ENCODE measurements at places on chromosomes 5 and 9. TPM values are rescaled to one million over a fixed set of nuclear protein-coding genes. Genes with fewer than 3 reads are reported as not detected.
A peak's percentile ranks its signal among the peaks of the same experiment; 100 is the strongest.

GRCh38 chr5:37519304-37519703 lies 140.2 kb downstream of the WDR70 start:
- DNase-seq = no peak
- no peaks in the 10 kb centered on the region for H3K27me3 ChIP-seq
- no peaks in the 10 kb centered on the region for H3K36me3 ChIP-seq
- H3K27ac ChIP-seq = no peak overlapping the region
- no peak overlapping the region for H3K4me3 ChIP-seq
- no peaks in the 10 kb centered on the region for H3K4me1 ChIP-seq

DNA sequence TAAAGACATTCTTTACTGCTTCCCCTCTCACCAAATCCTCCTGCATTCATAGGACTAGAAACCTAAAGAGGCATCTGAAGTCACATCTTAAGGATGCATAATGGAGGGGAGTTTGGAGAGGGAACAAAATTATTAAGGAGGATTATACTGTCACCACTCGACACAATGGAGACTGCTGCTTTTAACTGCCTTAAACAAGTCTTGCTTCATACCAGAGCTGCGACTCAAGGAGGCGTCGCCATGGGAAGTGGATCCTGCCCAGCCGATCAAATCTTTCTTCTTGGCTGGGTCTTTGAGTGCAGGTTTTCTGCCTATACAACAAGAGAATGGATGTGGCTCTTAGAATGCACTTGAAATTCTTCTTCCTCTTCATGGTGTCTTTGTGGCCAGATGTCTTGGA lies 66.7 kb upstream of the FOXE1 start:
- no peaks in the 10 kb centered on the region for H3K4me1 ChIP-seq
- H3K27me3 ChIP-seq = no peaks in the 10 kb centered on the region
- H3K27ac ChIP-seq = no peak overlapping the region
- no peaks in the 10 kb centered on the region for H3K36me3 ChIP-seq
- DNase-seq = no peak

GRCh38 chr5:158277276-158277675 lies 418.3 kb upstream of the CLINT1 start:
- H3K4me1 ChIP-seq = no peaks in the 10 kb centered on the region
- no peak overlapping the region for H3K27ac ChIP-seq
- no peak overlapping the region for H3K4me3 ChIP-seq
- no peaks in the 10 kb centered on the region for H3K36me3 ChIP-seq

The TLE1 gene
- total RNA-seq = 0.33 TPM

The SNCB gene
- total RNA-seq = not detected

The IL9 gene
- total RNA-seq = 12.5 TPM

The PDCD1LG2 gene
- 0.33 TPM for total RNA-seq

DNA sequence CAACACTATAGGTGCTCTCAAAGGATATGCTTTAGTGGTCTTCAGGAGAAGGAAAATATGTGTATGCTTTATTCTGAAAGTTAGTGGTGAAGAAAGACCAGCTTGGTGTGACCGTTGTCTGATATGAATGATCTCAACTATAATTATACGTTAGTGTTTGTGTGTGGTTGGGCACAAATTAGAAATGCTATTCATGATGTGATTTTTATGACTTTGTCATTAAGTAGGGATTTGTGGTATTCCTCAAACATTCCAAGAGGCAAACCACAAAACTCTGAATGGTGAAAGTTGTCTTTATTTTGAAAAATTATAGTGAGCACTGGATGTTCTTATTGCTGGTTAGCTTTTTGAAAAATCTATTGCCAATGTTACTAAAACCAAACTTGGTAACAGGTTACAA lies 6.2 kb upstream of the F2R start:
- no peak overlapping the region for H3K4me3 ChIP-seq
- H3K36me3 ChIP-seq = no peaks in the 10 kb centered on the region
- H3K4me1 ChIP-seq = peaks cover 5% of the 10 kb centered on the region
- H3K27ac ChIP-seq = no peak overlapping the region
- H3K27me3 ChIP-seq = no peaks in the 10 kb centered on the region

The DOCK8 gene
- 141 TPM for total RNA-seq

DNA sequence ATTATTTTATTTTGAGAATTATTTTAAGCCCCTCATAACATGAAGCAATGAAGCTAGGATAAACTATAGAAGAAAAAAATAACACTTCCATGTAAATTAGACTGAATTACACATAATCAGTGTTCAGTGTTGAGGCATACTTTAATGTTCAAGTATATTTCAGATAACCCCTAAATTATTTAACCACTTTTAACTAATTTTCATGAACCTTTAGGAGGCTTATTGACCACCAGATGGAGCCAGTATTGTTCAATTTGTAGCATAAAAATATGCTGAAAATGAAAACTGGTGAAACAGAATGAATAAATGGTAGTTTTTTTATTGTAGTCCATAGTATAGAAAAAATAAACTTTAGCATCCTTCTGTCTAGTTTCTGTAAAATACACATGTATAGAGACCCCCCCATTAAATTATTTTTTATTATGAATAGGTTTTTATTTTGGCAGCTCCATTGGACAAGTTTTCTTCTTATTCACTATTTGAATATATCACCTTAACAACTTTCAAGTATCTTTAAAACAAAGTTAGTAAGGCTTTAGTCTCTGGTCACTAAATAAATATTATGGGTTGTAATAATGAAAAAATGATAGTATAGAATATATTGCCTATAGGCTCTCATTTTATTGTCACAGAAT lies 190.1 kb downstream of the CWC27 start:
- H3K4me3 ChIP-seq = no peak overlapping the region
- no peaks in the 10 kb centered on the region for H3K4me1 ChIP-seq
- DNase-seq = no peak
- H3K27me3 ChIP-seq = no peaks in the 10 kb centered on the region
- H3K36me3 ChIP-seq = no peaks in the 10 kb centered on the region
- no peak overlapping the region for H3K27ac ChIP-seq

GRCh38 chr5:5025774-5026408 lies 114.2 kb upstream of the ADAMTS16 start:
- DNase-seq = no peak
- H3K27me3 ChIP-seq = no peaks in the 10 kb centered on the region
- H3K4me3 ChIP-seq = peak overlapping the region; percentile 30
- no peak overlapping the region for H3K27ac ChIP-seq
- H3K36me3 ChIP-seq = no peaks in the 10 kb centered on the region

GRCh38 chr9:14670718-14671117 lies 22.5 kb downstream of the ZDHHC21 start:
- H3K27me3 ChIP-seq = no peaks in the 10 kb centered on the region
- no peak for DNase-seq
- no peaks in the 10 kb centered on the region for H3K4me1 ChIP-seq
- no peak overlapping the region for H3K27ac ChIP-seq

DNA sequence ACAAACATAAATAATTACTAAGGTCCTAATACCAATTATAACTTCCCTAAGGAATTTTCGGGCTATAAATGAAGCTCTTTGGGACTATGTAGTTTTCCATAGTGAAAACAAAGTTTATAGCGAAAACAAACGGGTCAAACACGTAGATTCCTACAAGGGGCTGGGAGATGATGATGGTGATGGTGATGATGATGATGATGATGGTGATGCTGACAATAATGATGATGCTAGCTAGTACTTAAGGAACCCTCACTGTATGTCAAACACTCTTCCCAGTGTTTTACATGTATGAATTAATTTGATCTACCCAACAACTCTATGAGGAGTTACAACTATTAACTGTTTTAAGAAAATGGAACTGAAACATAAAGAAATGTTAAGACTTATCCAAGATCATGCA lies 63.7 kb upstream of the PIK3R1 start:
- no peaks in the 10 kb centered on the region for H3K36me3 ChIP-seq
- no peak overlapping the region for H3K27ac ChIP-seq
- DNase-seq = no peak
- H3K27me3 ChIP-seq = no peaks in the 10 kb centered on the region

DNA sequence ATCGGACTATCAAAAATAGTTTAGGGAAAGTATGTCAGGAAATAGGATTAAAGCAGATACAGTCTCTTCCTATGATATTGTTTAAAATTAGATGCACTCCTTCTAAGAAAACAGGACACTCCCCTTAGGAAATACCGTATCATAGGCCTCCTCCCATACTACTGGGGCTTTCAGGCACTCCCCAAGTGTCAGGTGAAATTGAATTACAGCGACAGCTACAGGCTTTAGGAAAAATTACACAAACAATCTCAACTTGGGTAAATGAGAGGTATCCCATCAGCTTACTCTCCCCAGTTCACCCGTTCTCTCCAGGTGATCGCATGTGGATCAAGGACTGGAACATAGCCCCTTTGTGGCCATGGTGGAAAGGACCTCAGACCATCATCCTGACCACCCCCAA lies 110.4 kb upstream of the EPB41L4A start:
- no peaks in the 10 kb centered on the region for H3K36me3 ChIP-seq
- no peak for DNase-seq
- H3K4me3 ChIP-seq = no peak overlapping the region
- H3K27me3 ChIP-seq = no peaks in the 10 kb centered on the region

- no peak overlapping the region for H3K4me3 ChIP-seq
- H3K36me3 ChIP-seq = no peaks in the 10 kb centered on the region
- no peaks in the 10 kb centered on the region for H3K4me1 ChIP-seq
- DNase-seq = no peak
These were observed 81.0 kb downstream of the NNT start for GRCh38 chr5:43683884-43684471.

GRCh38 chr5:88188458-88189132 lies 80.0 kb downstream of the TMEM161B start:
- H3K36me3 ChIP-seq = peaks cover under 1% of the 10 kb centered on the region
- no peak for DNase-seq
- H3K4me3 ChIP-seq = no peak overlapping the region
- no peaks in the 10 kb centered on the region for H3K4me1 ChIP-seq

GRCh38 chr5:11449217-11449616 lies 455.0 kb downstream of the CTNND2 start:
- H3K27me3 ChIP-seq = no peaks in the 10 kb centered on the region
- H3K36me3 ChIP-seq = no peaks in the 10 kb centered on the region
- no peak overlapping the region for H3K27ac ChIP-seq
- H3K4me3 ChIP-seq = no peak overlapping the region
- no peak for DNase-seq

DNA sequence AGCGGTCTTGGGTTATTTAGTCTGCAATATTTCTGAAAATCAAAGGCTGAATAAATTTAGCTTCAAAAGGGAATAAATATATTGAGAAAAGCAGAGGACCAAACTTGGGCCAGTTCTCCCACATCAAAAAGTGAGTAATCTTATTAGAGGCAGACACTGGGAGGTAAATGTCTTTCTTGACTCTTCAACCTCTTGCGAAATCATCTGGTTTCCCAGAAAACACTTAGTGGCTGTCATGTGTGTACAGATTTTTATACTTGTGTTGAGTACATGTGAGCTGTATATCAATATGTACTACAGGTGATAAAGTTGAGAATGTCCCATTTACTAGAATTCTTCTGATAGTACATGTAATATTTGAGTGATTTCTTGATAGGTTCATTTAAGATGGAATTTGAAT lies 454.9 kb downstream of the PRR16 start:
- H3K27me3 ChIP-seq = no peaks in the 10 kb centered on the region
- no peaks in the 10 kb centered on the region for H3K4me1 ChIP-seq
- no peaks in the 10 kb centered on the region for H3K36me3 ChIP-seq
- no peak overlapping the region for H3K4me3 ChIP-seq
- no peak overlapping the region for H3K27ac ChIP-seq
- no peak for DNase-seq

The HSPA5 gene
- 229 TPM for total RNA-seq

DNA sequence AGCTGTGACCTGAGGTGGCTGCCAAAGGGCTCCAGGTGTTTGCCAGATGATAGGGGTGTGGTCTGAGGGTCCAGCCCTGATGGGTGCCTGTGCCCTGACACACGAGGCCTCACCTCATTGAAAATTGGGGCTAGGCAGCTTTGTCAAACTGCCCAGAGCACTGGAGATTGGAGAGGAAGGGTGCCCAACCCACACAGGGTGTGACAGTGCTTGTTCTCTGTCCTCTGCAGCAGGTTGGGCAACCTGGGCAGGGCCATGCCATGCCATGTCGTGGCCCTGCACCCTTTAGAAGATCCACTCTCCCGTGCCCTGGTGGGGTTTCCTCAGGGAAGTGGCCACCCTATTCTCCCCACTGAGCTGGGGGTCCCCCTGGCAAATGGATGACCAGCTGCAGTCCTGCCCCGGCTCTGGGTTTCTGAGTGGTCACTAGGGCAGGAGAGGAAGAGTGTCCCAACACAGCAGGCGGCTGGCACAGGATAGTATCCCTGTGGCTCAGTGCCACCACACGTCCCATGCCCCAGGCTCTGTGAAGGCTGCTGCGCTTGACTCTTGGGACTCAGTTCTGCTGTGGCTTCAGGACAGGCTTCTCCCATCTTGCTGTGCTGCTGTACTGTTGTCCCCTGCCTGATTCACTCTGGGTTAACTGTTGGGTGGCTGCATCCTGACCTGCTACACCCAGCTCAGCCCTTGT lies 100.8 kb upstream of the PITX1 start:
- H3K4me1 ChIP-seq = no peaks in the 10 kb centered on the region
- H3K27me3 ChIP-seq = no peaks in the 10 kb centered on the region
- H3K27ac ChIP-seq = peak overlapping the region; percentile 59
- no peak overlapping the region for H3K4me3 ChIP-seq

- H3K4me1 ChIP-seq = peaks cover 15% of the 10 kb centered on the region
- no peak for DNase-seq
- no peak overlapping the region for H3K27ac ChIP-seq
- H3K4me3 ChIP-seq = peak overlapping the region; percentile 44
- peaks cover 27% of the 10 kb centered on the region for H3K27me3 ChIP-seq
- no peaks in the 10 kb centered on the region for H3K36me3 ChIP-seq
These were observed 1.5 kb downstream of the GAS1 start for GRCh38 chr9:86945728-86946200.

- no peak overlapping the region for H3K27ac ChIP-seq
- H3K4me3 ChIP-seq = no peak overlapping the region
- DNase-seq = peak; percentile 72
- H3K27me3 ChIP-seq = no peaks in the 10 kb centered on the region
These were observed 18.1 kb downstream of the KYAT1 start for GRCh38 chr9:128863647-128864046.

DNA sequence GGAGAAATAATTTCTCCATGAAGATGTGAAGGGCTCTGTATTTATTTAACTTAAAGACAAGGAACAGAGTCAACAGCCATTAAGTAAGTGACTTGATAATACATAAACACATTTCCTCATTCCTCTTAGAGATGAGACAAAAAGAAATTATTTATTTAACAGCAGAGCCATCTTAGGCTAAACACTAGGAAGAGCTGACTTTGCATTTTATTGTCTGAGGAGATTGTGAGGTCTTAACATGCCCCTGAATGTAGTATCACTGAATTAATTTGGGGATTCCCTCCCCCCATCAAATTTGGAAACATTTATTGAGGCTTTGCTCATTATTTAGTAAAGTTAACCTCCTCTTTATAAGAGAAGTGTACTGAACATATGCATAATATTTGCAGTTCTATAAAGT lies 35.2 kb downstream of the TAS2R1 start:
- DNase-seq = no peak
- H3K4me3 ChIP-seq = no peak overlapping the region
- no peaks in the 10 kb centered on the region for H3K27me3 ChIP-seq
- H3K36me3 ChIP-seq = no peaks in the 10 kb centered on the region

- H3K4me3 ChIP-seq = no peak overlapping the region
- no peak for DNase-seq
- no peaks in the 10 kb centered on the region for H3K27me3 ChIP-seq
- H3K27ac ChIP-seq = no peak overlapping the region
- H3K4me1 ChIP-seq = no peaks in the 10 kb centered on the region
These were observed 166.1 kb downstream of the MARCHF11 start for GRCh38 chr5:16013334-16014065.

- H3K4me1 ChIP-seq = no peaks in the 10 kb centered on the region
- DNase-seq = no peak
- no peak overlapping the region for H3K4me3 ChIP-seq
- H3K27me3 ChIP-seq = peaks cover 15% of the 10 kb centered on the region
- no peak overlapping the region for H3K27ac ChIP-seq
These were observed 5.6 kb downstream of the CDX1 start for GRCh38 chr5:150172145-150172544.

GRCh38 chr9:36896296-36896695 lies 137.8 kb downstream of the PAX5 start:
- H3K4me3 ChIP-seq = no peak overlapping the region
- no peaks in the 10 kb centered on the region for H3K36me3 ChIP-seq
- no peak overlapping the region for H3K27ac ChIP-seq
- DNase-seq = no peak
- no peaks in the 10 kb centered on the region for H3K27me3 ChIP-seq

All from CD8-positive, alpha-beta memory T cell (primary cell).